ENCODE measurements at places on chromosomes 5 and 9. TPM values are rescaled to one million over a fixed set of nuclear protein-coding genes. Genes with fewer than 3 reads are reported as not detected.

The ZNF608 gene
- 50.2 TPM for total RNA-seq

The ALDH1A1 gene
- 1.6 TPM for total RNA-seq

The MAP1B gene
- 136 TPM for total RNA-seq

The CERCAM gene
- 105 TPM for total RNA-seq

DNA sequence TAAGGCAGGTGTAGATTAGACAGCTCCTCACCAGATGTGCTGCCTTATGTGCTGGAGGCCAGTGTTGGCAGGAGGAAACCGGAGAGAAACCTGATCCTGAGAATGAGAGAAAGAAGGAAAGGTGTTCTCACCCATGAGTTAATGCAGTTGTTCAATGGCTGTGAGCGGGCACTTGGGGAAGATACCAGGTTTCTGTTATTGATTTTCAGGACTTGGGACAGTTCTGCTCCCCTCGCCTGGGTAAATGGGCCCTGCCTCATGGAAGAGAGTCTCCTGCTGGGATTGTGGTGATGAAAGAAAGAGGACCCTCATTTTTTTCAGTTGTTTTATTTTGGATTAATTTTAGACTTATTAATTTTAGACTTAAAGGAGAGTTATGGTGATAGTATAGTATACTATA, 59.5 kb downstream of the EGFLAM start:
- no peak for DNase-seq

DNA sequence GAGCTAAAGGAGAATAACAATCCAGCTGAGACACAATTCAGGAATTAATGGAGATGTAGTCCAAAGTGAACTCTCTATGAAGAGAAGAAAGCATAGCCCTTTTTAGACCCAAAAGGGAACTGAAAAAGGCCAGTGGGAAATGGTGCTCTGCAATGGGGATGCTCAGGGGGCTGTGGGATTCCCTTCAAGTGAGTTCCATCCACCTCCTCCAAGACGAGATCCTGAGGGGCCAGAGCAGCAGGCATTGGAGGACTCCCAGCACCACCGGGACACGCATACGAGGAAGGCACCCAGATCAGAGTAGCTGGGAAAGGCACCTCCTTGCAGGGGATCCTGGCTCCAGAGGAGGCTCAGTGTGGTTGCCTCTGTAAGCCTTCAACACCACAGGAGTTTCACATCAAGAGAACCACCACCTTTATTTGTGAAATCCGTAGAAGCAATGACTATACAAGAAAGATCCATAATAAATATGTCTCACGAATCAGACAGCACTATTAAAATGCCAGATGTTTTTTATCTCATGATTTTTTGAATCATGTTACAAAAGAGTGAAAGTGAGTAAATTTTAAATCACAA, 288.2 kb downstream of the MED10 start:
- DNase-seq, result no peak

- no peak for DNase-seq
Observed at GRCh38 chr5:84306601-84307000, 78.1 kb downstream of the EDIL3 start.

DNA sequence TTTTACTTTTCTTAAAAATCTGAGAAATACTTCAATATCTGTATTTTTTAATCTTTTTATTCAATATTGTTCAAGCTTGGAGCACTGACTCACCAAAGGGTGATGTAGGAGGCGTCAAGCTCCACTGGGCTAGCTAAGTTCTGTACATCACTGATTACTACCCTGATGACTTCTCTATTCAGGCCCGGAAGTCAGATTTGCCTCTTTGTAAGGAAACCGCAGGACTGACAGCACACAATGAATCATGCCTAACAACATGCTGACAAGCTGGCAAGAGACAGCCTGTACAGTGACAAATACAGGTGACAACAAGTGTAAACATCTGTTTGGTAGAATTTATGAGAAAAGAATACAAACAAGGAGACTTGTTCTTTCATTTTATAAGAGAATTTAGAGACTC, 627.9 kb upstream of the RORB start:
- DNase-seq, result peak; percentile 97

DNA sequence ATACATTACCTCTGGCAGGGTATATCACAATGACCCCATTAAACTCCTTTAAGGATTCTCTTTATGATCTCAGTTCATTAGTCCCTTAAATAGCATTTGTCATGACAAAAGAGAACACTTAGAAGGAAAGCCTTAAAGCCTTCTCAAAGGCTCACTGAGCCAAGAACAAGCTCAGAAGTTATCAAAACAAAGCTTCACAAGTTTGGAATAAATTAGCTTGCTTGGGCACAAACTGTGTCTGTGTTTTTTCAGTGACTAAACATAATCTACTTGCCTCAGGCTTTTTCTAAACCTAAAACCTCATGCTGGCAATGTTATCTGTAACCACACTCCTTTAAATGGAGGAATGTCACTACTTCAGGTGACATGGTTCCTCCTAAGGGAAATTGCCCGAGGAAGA, 1114.9 kb upstream of the C9orf72 start:
- peak; percentile 32 for DNase-seq

GRCh38 chr9:105283795-105284194, 39.3 kb downstream of the SLC44A1 start:
- no peak for DNase-seq

- no peak for DNase-seq
Observed at GRCh38 chr9:130498298-130498917, 53.6 kb downstream of the ASS1 start.

DNA sequence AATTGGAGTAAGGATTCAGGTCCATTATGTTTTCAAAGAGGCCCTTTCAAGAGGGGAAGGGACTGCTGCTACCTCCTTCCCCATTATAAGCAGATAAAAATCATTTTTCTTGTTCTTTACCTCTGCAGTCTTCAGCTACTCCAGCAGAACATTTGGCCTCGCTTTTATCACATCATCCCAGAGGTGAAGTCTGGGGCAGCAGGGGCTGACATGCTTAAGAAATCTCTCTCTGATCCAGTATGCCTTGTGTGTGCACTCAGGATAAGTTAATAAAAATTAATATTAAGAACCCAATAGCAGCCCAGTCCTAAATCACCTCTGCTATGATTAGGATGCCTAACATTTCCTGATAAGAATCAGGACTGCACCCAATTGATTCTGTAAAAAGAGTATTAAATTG, 306.9 kb upstream of the NREP start:
- DNase-seq, result no peak
